Stimulated activated CD8-positive, alpha-beta memory T cell treated with anti-CD3 and anti-CD28 coated beads, Interleukin-7, amount 100 ng/mL, for 48 hours (primary cell): ENCODE measurements at places on chromosomes 7 and 10.

- no peak for DNase-seq
These were observed 114.8 kb downstream of the RAB18 start for GRCh38 chr10:27618906-27619305.

- no peak for DNase-seq
These were observed 16.6 kb upstream of the ITIH2 start for GRCh38 chr10:7686351-7687171.

GRCh38 chr7:66500087-66500486, 128.6 kb upstream of the KCTD7 start:
- no peak for DNase-seq

DNA sequence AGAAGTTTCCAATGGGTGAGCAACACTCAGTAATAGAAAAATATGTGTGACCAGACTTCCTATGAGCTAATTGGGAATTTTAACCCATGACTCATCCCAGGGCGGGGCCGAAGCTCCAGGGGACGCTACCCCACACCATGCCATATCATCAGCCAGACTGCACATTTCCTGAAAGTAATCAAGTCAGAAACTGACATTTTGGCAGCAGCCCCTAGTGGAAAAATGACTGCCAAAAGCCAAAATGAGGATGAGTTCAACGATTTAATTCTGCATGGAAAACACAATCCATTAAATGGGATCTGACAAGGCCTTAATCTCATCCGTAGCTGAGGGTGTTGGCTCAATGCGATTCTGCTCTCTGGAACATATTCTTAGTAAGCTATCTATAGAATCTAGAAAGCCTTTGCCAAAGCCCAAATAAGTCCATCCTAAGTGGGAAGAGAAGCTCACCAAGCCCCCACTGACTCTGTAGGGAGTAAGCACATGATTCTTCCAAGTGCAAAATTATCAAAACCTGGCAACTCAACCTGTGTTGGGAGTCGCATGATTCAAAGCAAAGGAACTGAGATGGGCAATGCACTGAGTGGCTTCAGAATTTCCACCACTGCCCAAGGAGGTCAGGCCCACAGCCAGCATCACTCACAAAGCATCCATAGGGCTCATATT, 93.1 kb upstream of the PDE1C start:
- no peak for DNase-seq

- no peak for DNase-seq
These were observed 595.8 kb upstream of the MKI67 start for GRCh38 chr10:128721963-128722445.

DNA sequence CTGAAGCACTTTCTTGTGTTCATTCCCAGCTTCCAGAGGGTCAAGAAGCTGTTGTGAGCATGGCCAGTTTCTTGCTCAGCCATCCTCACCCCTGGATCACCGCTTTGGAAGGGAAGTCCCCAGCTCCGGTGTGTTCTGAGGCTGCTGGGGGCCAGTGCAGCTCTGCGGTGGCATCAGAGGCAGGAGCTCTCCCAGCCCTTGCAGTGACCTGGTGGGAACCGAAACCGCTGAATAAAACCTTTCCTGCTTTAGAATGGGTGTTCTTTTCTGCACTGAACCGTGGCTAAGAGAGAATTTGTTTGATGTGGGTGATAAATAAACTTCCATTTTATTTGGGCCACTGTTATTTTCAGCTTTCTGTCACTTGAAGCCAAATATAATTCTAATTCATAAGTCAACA, 450.9 kb upstream of the VSTM2A start:
- DNase-seq: no peak

DNA sequence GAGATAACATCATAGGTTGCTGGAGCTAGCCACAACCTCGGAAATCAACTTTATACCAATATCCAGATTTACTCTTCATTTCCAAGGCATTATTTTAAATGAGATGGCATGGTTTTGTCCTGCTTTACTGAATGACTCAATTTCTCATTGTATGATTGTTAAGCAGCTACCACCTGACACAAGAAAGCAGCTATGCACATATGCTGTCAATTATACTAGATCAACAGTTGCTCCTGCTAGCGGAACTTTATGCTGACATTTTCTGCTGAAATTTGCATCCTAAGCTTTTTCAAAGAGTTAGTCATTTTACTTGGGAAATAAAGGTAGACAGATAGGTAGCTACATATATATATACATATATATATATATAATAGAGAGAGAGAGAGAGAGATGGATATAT, 8.9 kb upstream of the CH25H start:
- DNase-seq: no peak

DNA sequence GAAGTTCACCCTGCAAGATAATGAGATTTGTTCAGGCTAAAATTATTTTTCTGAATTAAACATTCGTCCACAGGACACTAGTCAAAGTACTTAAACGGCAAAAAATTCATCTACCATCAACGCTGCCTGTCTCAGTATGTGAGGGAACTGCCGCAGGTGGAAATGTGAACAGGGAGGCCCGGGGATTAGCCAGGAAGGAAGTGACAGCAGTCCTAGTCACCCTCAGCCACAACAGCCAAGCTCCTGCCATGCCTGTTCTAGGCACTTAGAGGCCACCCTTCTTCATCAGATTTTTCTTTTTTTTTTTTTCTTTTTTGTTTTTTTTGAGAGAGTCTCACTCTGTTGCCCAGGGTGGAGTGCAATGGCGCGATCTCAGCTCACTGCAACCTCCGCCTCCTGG, 9.4 kb downstream of the NUDT5 start:
- DNase-seq: peak; percentile 19

- no peak for DNase-seq
These were observed 8.2 kb upstream of the NPFFR1 start for GRCh38 chr10:70292004-70292403.

GRCh38 chr10:86079088-86079487, 287.5 kb downstream of the GRID1 start:
- DNase-seq: no peak

DNA sequence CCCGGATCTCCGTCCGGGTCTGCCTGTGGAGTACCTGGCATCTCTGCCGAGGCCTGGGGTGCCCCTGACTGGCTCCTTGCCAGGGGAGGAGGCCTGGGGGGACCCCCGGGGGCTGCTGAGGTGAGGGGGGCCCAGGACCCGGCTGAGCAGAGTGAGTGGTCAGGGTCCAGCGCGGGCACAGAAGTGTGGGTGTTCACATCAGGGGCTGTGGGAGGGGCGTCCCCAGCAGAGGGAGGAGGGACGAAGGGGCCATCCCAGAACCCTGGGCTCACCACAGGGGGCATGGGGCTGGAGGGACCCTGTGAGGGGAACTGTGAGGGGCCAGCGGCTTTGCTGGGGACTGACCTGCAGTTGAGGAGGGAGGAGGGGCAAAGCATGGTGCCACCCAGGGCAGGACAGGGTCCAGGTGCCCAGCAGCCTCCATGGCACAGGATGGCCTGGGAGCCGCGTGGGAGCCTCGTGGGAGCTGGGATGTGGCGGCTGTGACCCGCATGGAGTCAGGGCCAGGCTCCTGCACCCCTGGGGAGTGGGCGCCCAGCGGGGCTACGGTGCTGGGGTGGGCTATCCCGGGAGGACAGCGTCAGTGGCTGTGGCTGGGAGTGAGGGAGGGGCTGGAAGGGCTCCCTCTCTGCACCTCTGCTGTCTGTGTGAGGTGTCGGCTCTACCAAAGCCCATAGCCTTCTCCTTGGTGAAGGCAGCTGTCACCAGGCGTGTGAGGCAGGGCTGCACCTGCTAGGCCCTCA, 91.2 kb downstream of the DNAJB6 start:
- DNase-seq: no peak

- no peak for DNase-seq
These were observed 550.6 kb downstream of the GLRX3 start for GRCh38 chr10:130686689-130687300.

- DNase-seq: no peak
These were observed 6.2 kb upstream of the CH25H start for GRCh38 chr10:89213191-89213808.

DNA sequence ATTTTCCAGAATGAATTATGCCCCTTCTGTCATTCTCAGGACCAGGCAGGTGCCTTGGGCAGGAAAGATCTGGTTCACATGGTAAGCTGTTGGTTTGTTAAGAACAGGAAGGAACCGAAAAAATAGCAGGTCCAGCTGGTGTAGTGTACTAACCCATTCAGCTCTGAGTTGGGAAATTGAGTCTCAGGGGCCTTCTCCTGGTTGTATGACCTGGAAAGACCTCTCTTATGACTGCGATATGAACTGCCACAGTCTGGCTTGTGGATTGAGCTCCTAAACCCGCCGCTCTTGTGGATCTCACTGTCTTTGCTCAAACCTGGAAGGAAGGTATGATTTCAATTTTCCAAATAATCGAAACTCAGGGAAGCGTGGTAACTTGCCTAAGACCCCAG, 4.5 kb downstream of the LRIT1 start:
- DNase-seq: no peak

- no peak for DNase-seq
These were observed 27.4 kb upstream of the PSAP start for GRCh38 chr10:71878327-71879034.

GRCh38 chr10:89204621-89205185, 2.4 kb downstream of the CH25H start:
- no peak for DNase-seq

- no peak for DNase-seq
These were observed 194.2 kb downstream of the SLC25A13 start for GRCh38 chr7:96127746-96128145.

DNA sequence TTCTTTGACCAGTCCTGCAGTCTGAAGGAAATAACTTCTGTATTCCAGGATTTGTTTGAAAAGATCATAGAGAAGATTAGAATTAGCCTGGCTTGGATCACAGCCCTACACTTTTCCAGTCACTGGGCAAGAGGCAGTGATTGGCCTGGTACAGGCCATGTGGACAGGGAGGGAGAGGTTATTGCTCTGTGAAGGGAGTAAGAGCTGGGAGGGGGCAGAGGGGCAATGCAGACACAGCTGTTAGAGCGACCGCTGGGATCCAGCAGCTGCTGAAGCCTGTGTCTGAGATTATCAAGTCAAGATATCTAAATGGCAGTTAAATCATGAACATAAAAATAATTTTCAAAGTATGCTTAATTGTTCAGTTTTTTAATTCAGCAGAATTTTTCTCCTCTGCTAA, 257.3 kb downstream of the SDK1 start:
- no peak for DNase-seq

DNA sequence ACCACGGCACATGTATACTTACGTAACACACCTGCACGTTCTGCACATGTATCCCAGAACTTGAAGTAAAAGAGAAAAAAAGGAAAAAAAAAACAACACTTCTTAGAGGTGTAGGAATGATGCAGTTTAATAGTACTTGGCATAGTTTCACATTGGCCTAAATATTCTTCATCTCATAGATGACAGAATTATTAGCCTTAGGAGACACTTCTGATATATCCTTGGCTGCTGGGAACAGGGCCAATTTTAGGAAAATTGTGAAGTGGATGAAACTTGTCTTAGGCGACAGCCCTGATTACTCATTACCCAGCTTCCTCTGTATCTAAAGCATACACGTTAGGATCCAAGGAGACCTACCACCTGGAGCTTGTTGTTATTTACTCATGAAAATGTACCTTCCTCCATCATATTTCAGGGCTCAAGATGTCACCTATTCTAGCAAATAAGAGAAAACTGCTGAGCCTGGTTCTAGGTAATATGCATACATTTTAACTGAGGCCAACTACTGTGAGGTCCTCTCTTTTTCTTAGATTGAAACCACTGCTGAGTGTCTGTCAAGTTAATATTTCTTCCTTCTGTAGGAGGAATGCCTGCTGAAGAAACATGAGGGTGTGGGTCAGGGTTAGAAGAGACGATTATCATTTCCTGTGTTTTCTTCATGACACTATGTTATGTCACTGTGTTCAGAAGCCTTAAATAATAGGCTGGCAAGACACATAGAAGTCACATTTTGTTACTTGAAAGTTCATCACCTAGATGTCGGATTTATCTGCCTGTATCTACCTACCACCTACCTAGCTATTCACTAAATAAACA, 44.3 kb downstream of the CPED1 start:
- no peak for DNase-seq

DNA sequence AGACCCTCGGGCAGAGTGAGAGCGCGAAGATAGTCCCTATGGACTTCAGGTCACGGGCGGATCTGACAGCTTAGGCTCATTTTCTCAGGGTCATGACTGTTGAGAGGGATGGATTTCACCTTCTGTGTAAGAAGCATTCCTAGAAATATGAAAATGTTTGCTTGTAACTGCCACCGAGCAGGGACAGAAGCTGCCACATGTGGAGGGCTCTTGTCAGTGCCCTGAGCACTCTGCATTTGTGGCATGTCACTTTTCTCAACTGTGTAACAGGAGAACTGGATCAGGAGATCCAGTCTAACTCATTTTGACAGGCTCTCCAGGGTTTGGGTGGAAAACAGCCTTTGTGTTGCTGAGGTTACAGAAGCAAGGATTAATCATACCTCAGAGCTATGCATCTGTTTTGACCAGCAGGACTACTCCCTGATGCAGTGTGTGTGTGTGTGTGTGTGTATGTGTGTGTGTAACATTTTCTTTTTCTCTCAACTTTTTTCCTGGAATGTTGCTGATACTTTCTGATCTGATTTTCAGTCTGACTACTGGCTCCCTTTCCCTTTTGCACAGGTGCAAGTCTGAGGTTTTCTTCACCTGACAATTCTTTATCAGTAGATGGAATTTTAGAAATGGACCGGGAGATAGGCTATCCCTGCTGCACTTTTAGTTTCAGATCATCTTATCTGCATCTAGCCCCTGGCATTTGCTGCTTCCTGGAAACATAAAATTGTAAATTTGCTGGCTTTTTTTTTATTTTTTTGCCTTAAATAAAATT, 183.3 kb downstream of the STK31 start:
- no peak for DNase-seq

DNA sequence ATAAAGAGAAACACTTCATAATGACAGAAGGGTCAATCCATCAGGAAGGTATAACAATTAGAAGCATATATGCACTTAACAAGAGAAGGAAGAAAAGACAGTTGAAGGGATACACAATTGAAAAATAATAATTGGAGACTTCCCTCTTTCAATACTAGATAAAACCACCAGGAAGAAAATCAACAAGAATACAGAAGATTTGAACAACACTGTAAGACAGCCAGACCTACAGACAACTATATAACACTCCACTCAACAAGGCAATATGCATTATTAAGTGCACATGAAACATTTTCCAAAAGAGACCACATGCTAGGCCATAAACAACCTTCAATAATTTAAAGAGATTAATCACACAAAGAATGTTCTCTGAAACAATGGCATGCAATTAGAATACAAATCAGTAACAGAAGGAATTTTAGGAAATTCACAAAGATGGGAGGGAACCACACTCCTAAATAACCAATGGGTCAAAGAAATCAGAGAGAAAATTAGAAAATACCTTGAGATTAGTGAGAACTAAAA, 35.1 kb downstream of the ZNF438 start:
- no peak for DNase-seq

GRCh38 chr10:48759113-48759901, 74.6 kb downstream of the WDFY4 start:
- DNase-seq: no peak

DNA sequence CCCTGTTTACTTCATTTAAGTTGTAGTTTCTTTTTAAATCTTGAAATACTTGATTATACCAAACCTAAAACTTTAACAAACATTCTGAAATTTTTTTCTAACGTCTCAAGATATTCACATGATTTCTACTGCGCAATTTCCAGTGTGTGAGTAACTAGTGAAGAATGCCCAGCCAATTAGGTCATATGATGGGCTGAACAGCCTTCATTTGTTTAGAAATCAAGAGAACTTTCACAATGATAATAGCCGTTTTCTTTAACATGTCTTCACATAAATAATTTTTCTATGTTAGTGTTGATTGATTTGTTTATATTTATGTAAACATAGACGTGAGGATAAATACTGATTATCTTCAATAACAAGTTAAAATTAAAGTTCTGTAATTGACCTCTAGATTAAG, 21.8 kb downstream of the STAM start:
- no peak for DNase-seq

- no peak for DNase-seq
These were observed 83.9 kb downstream of the HIP1 start for GRCh38 chr7:75654855-75655254.

- no peak for DNase-seq
These were observed 23.6 kb upstream of the PPIA start for GRCh38 chr7:44772867-44773266.
